Stromal cell of bone marrow (primary cell): ENCODE measurements at places on chromosomes 1 and 21.

- DNase-seq = no peak
These were observed 35.6 kb downstream of the DNAI4 start for GRCh38 chr1:66889030-66889429.

- no peak for DNase-seq
These were observed 67.1 kb downstream of the CD58 start for GRCh38 chr1:116503546-116504307.

DNA sequence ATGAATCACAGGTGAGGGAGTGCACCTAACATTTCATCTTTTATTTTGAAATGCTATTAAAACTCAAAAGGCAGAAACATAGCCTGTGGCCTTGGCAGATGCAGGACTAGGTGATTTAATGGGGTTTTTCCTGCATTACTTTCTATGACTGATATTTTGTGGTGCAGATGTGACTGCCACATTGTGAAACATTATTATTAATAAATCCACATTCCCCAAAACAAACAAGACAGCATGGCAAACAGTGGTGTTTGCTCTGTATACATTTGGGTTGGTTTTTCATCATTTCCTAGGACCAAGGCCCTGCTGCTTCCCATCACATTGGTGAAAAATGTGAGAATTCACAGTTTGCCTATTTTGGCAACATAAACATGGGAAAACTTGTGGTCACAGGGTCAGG, 247.6 kb upstream of the SGIP1 start:
- no peak for DNase-seq

DNA sequence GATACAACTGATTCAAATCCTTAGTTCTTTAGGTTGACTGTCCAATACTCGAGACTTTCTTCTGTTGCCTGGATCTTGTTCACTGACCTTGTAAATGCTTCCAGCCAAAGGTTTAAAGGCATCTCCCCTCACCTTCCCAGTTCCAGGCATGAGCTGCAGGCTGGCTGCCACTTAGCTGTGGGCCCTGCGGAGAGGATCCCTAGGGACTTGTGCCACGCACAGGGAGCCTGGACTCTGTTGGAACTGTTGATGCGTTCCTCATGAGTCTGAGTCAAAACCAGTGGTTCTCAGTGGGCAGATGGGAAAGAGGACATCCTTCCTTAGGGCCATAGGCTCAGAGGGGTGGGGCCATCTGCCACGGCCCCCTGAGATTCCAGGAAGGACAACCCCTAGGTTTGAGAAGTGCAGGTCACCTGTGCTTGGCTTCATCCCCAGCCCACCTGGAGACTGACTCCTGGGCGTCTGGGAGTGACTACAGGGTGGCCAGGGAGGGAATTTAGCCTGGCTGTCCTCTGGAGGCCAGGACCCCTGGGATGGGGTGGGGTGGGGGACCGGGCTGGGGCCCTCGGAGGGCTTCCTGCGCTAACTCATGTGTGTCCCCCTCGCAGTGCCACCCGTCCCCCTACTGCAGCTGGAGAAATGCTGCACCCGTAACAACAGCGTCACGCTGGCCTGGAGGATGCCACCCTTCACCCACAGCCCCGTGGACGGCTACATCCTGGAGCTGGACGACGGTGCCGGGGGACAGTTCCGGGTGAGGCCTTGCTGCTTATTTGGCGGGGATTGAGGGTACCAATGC, 37.6 kb upstream of the GNPAT start:
- DNase-seq = no peak

GRCh38 chr1:25760122-25760719, 39.8 kb upstream of the SELENON start:
- no peak for DNase-seq

DNA sequence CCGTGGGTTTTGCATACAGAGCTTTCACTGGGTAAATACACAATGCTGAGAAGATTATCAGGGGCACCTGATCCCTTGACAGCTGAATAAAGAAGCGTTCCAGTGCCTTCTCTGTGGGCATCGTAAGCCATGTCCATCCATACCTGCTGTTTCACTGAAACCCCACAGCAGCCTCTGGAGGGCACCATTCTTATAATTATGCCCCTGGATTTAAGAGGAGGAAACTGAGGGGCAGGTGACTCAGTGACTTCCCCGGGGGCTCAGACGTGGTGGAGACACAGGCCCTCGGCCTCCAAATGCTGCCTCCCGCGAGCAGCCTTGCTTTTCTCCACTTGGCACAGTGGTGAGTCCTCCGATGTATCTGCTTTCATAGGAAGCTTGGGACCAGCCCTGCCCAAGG, 56.7 kb downstream of the B3GALT5 start:
- DNase-seq = no peak

- no peak for DNase-seq
These were observed 25.4 kb upstream of the FMO1 start for GRCh38 chr1:171222936-171223335.

GRCh38 chr1:100100202-100100601, 32.5 kb downstream of the SASS6 start:
- no peak for DNase-seq

- DNase-seq = no peak
These were observed 337.0 kb downstream of the MATN1 start for GRCh38 chr1:30386156-30386926.

GRCh38 chr1:183834568-183834967, 29.6 kb downstream of the RGL1 start:
- no peak for DNase-seq

DNA sequence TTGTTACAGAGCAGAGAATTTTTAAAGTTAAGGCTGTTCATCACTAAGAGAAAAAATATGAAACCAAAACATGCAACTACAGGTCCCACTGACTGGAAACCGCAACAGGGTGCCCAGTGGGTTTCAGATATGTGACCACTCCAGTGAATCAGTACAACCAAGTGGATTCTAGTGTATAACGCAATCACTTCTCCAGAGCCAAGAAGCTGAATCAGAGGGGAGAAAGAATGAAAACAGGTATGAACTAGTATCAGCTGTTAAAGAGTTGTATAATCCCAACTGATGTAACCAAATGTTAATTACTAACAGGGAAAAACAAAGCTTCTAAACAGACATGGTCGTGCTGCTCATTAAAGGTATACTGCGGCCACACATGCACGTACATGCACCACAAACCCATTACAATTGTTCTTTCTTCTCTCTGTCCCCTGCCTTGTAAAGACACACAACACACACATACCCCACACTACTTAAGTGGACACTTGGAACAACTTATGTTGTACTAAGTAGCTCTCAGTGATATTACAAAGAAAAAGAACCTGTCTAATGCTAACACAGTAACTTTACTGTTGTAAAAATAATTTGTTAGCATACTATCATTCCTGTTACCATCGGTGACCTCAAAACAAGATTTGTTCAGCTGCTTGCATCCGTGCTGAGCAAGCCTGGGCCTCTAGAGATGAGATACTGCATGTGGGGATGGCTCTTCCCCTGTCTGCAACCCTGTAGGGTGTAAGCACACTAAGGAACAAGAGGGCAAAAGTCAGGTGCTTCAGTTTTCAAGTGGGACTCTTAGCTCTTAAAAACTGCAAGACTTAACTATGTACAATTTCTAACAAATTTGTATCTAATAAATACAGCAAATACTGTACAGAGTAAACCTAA, 74.2 kb downstream of the PTPN14 start:
- DNase-seq = peak; percentile 90

- DNase-seq = peak; percentile 1
These were observed 601.9 kb downstream of the MRPL39 start for GRCh38 chr21:25005388-25005787.

DNA sequence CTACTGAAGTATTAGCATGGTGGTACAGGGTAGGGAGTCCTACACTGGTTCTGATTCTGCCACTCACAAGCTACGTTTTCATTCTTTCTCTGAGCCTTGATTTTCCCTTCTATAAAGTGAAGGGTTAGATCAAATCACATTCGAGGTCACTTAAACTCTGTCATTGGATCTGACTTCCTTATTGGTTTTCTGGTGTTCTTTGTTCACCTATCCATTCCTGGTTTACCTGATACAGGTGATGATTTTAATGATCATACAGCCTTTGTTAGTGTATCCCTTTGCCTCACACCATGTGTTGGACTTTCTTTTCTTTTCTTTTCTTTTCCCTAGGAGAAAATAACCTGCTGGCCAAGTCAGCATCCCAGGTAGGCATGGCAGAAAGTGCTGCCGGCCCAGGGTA, 74.8 kb downstream of the NOS1AP start:
- no peak for DNase-seq

- DNase-seq = no peak
These were observed 2154.7 kb downstream of the MRPL39 start for GRCh38 chr21:23452384-23453083.

GRCh38 chr1:189220750-189221149, 1256.9 kb downstream of the BRINP3 start:
- DNase-seq = no peak

- DNase-seq = no peak
These were observed 5.0 kb upstream of the TRABD2B start for GRCh38 chr1:48002142-48002541.

GRCh38 chr21:29942034-29942433, 2.2 kb upstream of the GRIK1 start:
- DNase-seq = no peak

DNA sequence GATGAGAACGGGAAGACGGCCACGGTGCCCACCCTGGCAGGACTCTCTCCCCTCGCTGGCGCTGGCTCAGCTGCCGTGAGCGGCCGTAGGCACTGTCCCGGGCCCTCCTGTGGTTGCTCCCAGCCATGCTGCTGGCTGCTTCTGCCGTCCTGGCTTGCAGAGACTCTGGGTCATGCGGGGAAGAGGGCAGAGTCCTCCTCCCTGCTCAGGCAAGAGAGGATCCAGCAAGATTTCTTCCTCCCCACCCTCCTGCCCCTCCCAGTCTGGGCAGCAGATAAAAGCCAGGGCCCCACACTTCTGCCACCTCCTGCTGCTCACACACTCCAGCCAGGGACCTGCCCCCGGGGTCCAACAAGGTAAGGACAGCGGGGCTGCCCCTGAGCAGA, 60.1 kb downstream of the AGPAT3 start:
- DNase-seq = no peak
